Stimulated activated CD4-positive, alpha-beta T cell treated with anti-CD3 and anti-CD28 coated beads, Interleukin-1b, Interleukin-23, amount 100 ng/mL, for 4 hours (primary cell): ENCODE measurements at places on chromosomes 5 and 9.
A peak's percentile ranks its signal among the peaks of the same experiment; 100 is the strongest.

DNA sequence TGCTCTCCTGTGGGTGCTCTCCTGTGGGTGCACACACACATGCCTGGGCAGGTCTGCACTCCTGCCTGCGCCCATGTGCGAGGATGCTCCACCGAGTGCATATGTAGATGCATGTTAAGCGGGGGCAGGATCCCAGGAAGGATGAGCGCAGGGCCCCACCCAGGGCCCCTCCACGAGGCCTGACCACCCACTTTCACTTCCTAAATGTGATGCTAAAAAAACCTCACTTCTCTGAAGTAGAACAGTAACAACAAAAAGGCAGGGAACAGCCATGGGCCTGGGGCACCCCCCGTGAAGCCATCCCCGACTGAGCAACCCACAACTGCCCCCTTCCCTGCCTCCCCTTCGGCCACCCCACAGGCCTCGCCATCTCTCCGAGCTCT, 48.2 kb upstream of the SARDH start:
- no peak for DNase-seq

GRCh38 chr5:17178373-17178675, 39.1 kb upstream of the BASP1 start:
- DNase-seq, result no peak

GRCh38 chr9:3475300-3476020, 50.3 kb downstream of the RFX3 start:
- DNase-seq, result no peak

DNA sequence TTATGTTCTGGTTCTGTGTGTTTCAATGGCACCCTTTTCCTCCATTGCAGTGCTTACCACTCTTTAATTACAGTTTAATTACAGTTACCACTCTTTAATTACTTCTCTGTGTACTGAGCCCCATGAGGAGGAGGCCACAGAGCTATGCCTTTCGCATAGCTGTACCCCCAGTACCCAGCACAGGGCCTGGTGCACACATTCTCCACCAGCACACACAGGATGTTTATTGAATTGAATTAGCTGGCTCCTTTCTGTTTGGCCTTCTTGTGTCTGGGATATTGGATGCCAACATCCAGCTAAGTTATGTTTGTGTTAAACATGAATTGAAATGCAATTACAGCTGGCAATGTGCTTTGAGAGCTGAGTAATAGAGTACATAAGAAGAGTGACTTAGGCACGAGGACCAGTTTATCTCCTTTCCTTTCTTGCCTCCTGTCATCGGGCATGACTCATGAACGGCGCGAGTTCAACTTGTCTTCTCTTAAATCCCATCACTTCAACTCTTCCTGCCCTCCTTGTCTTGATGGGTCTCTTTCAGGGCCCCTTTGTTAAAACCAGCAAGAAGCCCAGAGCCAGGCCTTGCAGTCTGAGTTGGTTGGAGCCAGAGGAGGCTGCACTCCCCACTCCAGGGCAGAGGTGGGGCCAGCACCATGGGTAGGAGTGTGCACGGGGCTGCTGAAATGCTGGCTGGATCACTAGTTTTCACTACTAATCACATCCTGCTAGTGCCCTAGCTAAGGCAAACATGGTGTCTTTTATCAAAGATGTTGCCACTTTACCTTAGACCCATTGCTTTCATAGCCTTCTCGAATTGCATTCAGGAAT, 37.4 kb downstream of the MVB12B start:
- no peak for DNase-seq

DNA sequence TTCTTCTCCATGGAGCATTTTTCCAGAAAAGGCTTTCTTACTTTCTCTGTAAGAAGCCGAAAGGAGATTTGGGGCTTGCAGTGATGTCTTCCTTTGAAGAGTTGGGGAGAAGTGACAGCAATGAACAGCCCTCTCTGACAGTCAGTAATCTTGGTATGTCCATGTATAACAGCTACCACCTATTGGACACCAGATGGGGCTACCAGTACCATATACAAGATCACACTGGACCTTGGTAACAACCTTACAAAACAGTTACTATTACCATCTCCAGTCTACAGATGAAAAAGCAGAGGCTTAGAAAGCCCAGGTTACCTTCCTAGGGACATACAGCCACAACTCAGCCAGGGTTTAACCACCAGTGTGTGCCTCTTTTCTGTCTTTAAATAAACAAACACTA, 272.7 kb upstream of the TRPC7 start:
- DNase-seq, result no peak

DNA sequence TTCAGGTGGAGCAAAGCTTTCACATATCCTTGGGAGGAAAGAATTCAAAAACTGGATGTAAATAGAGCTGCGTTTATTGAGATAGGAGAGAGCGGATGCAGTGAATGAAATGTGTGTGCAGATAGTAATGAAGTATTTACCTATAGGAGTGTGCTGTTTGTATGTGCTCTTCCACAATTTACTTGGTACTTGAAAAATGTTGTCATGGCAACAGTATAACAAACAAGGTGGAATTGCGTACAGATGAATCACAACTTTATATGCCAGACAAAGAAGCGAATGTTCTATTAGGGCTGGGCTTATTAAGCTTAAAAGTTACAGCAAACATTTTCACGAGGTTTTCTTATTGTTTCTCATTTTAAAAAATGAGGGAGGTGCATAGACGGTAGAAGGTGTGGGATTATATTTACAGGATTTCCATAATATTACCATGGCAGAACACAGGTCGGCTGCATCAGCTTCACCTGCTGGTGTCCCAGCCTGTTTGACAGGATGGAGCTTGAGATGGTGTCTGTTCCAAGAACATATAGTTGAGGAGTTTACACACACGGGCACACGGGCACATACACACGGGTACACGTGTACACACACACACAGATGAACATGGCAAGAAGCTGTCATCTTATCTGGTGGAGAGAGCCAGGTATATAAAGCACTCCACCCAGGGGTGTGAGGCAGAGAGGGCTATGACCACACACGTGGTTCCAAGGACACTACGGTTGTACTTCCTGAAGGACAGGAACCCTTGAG, 155.7 kb downstream of the RMI1 start:
- DNase-seq, result no peak

DNA sequence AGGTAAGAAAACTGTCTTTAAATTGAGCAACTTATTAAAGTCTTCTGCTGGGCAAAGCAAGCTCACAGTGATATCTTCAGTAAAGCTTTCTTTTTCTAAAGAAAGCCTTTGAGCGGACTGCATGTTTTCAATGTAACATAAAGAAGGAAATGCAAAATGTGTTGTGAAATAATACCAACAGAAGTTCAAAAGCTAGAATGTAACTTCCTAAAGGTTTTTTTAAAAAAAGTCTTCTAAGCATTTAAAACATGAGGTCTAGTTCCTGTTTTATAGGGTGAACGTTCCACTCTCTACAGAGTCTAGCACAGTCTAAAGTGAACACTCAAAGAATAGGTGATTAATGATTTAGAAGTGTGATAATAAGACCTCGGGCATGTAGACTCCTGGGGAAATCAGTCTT, 62.9 kb downstream of the DENND1A start:
- DNase-seq, result no peak

GRCh38 chr9:108271236-108271635, 584.5 kb downstream of the ACTL7B start:
- no peak for DNase-seq

- DNase-seq, result no peak
Observed at GRCh38 chr9:108138516-108138915, 648.9 kb upstream of the KLF4 start.

- no peak for DNase-seq
Observed at GRCh38 chr5:111404270-111404769, 108.0 kb downstream of the STARD4 start.

- no peak for DNase-seq
Observed at GRCh38 chr9:116066221-116066620, 87.4 kb upstream of the PAPPA start.

GRCh38 chr9:38012767-38013450, 56.1 kb downstream of the SHB start:
- DNase-seq, result no peak

GRCh38 chr9:38106488-38106887, 37.5 kb upstream of the SHB start:
- no peak for DNase-seq

- DNase-seq, result no peak
Observed at GRCh38 chr5:40716000-40716399, 36.3 kb downstream of the PTGER4 start.

DNA sequence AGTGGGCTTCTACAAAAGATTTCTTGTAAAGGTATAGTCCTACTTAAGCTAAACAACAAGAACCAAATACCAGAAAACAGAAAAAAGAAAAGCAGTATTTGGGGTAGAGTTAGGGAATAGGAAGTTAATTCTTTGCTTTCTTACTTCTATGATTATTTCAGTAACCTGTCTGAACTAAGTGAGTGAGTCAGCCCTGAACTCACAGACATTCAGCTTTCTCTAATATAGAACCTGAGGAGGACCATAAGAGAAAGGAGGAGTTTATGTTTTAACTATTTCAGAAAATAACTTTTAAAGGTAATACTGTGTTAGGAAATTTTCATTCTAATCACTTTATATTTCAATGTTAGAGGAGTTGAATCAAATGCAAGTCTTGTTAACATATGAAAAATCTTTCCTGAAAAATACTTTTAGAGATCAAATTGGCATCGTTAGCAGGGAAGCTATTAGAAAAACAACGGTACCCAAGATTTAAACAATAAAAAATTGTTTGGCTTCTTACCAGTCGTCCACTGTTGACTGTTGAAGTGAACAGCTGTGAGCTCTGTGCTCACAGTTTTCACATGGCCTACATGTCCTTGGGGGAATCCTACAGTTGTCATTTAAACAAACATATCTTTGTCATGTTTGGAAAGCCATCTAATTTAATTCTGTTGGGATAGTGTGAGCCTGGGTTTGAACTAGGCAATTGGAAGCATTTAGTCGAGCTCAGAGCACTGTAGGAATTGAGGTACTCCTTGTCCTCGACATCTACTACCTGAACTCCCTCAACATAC, 19.9 kb upstream of the ZFAND5 start:
- DNase-seq, result no peak

DNA sequence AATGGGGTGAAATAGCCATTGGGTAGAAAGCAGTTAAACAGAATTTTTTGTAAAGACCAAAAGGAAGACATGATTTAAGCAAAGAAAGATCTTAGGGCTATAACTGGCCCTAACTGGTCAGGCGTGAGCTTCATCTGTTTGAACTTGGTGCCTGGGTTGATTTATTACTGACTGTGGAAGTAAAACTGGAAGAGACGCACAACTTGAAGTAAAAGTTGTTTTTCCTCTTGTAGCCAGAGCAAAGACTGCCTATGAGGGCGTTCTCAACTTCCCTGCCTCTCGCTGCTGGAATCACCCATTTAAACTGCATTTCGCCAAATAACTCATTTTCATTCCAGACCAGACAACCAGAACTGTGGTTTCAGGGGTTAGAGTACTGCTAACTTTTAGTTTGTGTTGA, 1.5 kb downstream of the THBS4 start:
- DNase-seq, result no peak

DNA sequence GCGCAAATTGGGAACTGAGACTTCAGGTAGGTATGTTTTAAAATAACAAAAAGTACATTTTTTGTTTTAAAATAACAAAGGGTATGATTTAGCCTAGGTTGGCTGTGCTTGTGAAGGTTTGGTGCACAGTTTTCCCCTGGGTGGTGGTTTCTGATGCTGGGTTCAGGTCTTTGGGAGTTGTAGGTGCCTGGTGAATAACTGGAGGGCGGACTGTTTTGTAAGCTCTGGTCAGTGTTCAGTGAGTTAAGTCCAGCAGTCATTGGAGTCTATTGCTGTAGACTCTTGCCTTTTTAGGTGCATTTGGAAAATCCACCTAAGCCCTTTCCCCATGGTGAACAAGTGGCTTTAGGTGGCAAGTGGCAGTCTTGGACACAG, 43.9 kb downstream of the RAI14 start:
- DNase-seq, result no peak

- no peak for DNase-seq
Observed at GRCh38 chr9:109087795-109088194, 32.0 kb downstream of the TMEM245 start.

GRCh38 chr5:98772415-98773213, 849 bp upstream of the RGMB start:
- DNase-seq, result peak; percentile 46

GRCh38 chr5:131364507-131365050, 100.7 kb downstream of the CDC42SE2 start:
- DNase-seq, result no peak

DNA sequence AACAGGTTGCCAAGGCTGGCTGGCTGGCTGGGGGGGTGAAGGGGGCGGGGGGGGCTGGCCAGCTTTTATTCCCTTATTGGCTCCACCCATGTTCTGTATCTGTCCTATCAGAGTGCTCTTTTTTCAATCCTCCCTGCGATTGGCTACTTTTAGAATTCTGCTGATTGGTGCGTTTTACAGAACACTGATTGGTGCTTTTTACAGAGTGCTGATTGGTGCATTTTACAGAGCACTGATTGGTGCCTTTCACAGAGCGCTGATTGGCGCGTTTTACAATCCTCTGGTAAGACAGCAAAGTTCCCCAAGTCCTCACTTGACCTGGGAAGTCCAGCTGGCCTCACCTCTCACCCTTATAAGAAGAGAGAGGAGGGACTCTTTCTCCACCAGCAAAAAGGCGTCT, 175.9 kb downstream of the ERCC6L2 start:
- DNase-seq, result no peak
